ENCODE measurements at places on chromosomes 11 and 22. TPM values are rescaled to one million over a fixed set of nuclear protein-coding genes. Genes with fewer than 3 reads are reported as not detected.

The OPCML gene
- not detected for total RNA-seq

- no peak for DNase-seq
These were observed 14.1 kb upstream of the APLP2 start for GRCh38 chr11:130055617-130056016.

GRCh38 chr11:32311346-32312065, 123.8 kb downstream of the WT1 start:
- no peak for DNase-seq

The FOLR1 gene
- not detected for total RNA-seq

DNA sequence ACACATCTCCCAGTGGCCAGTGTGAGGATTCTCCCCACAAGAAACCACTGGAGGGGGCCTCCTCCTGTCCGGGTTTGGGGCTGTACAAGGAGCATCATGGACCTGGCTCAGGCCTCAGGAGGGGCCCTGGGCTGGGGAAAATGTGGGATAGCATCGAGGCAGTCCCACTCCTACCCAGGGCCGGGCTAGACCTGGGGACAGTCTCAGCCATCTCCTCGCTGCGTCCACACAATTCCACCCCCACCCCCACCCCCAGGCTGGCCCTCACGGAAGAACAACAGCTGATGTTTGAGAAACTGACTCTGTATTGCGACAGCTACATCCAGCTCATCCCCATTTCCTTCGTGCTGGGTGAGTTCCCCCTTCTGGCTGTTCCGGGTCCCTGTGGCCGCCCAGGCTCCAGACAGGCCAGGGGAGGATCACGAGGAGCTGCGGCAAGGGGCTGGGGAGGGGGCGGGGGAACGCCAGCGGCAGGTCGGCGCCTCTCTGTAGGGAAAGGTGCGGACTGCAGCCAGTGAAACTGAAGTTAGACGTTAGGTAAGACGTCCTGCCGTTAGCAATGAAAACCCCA, 4.8 kb downstream of the BEST1 start:
- DNase-seq, result no peak

The RFPL1 gene
- not detected for total RNA-seq

- no peak for DNase-seq
These were observed 755.2 kb upstream of the RAG2 start for GRCh38 chr11:37353192-37353591.

GRCh38 chr11:23875176-23875850, 621.5 kb upstream of the LUZP2 start:
- DNase-seq, result no peak

- DNase-seq, result no peak
These were observed 3.6 kb upstream of the MB start for GRCh38 chr22:35620624-35621251.

The RIBC2 gene
- 1.4 TPM for total RNA-seq

The MPZL2 gene
- total RNA-seq, result 0.69 TPM

GRCh38 chr22:36797911-36798673, 18.7 kb downstream of the PVALB start:
- DNase-seq, result no peak

GRCh38 chr11:102081313-102081712, 28.9 kb upstream of the YAP1 start:
- no peak for DNase-seq

DNA sequence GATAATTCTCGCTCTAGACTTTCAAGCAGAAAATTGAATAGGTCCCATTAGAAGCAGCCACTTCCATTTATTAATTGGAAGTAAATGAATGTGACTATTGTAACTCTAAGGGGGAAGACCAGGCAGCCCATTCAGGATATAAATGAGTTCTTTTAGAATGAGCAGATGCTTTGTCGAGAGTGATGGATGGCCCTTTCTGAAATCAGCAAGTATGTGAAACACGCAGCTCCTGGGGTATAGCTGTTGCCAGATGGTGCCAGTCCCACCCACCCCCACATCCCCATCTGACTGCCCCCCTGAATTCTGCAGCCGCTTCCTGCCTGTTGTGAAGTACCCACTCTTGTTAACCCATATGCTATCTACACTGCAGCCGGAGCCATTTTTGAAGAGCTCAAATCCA, 3.7 kb downstream of the SLC15A3 start:
- DNase-seq, result no peak

- no peak for DNase-seq
These were observed 6.5 kb upstream of the ELFN2 start for GRCh38 chr22:37433786-37434185.

GRCh38 chr11:1548221-1549070, 23.6 kb downstream of the DUSP8 start:
- no peak for DNase-seq

The ANO3 gene
- total RNA-seq, result not detected

The KCNQ1OT1 gene
- total RNA-seq, result 0.51 TPM

The FAM181B gene
- not detected for total RNA-seq

DNA sequence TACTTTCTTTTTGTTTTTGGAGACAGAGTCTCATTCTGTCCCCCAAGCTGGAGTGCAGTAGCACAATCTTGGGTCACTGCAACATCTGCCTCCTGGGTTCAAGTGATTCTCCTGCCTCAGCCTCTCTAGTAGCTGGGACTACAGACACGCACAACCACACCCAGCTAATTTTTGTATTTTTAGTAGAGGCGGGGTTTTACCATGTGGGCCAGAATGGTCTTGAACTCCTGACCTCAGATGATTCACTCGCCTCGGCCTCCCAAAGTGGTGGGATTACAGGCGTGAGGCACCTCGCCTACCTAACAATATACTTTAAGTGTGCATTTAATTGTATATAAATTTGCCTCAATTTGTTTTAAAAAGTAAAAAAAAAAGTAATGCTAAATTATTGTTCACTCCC, 38.4 kb downstream of the GRK3 start:
- no peak for DNase-seq

GRCh38 chr22:19873960-19874306, 19.3 kb upstream of the GNB1L start:
- DNase-seq, result no peak

DNA sequence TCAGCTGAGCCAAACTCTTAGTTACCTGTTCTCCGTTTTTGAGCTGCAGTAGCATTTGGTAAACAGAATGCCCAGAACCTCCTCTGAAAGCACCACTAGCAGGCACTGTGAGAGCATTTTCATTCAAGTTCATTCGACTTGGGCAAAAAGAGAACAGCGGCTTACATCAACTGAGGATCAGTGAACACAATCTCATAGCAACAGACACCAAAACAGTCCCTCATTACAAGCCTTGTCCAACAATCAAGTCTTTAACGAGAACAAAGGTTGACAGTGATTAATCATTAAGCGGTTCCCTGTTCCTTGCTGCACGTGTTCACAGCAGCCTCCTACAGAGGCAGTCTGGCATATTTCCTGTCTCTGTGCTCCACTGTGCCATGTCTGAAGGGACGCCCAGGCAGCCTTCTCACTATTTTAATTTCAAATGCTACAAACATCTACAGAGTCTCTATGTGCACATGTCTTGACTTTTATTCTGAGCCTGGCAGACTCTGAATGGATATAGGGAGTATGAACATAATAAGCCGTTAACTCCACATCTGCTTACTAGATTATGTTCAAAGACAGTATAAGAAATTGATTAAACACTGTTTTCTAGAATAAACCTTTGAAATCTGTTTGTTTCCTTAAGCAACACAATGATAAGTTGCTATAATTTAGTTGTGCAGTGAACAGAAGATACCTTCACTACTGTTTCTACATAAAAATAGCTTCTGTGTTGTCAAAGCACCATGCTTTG, 88.3 kb upstream of the MTMR2 start:
- DNase-seq, result peak; percentile 89
